AG09309 (cell line): ENCODE measurements at places on chromosomes 3 and 15.

GRCh38 chr3:33881156-33882064 is 83.0 kb downstream of the PDCD6IP start:
- no peak for DNase-seq

- DNase-seq: no peak
Observed at GRCh38 chr3:42270561-42270960, 4.6 kb upstream of the CCK start.

DNA sequence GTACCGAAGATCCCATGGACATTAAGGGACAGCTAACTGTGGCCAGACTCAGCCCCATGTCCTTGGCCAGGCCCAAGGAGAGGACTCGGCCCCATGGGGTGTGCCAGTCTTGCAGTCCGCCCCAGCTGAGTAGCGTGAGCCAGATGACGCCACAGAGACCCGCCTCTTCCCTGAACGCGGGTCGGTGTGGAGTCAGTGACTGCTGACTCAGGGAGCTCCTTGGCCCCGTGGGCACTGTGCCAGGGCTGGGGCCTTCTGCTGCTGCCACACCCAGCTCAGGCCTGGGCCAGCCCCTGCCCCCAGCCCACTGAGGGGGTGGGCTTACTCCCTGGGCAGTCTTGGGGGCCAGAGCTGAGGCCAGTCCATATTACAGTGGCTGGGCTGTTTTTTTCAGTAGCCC is 52.8 kb downstream of the PLXNA1 start:
- peak; percentile 8 for DNase-seq

- no peak for DNase-seq
Observed at GRCh38 chr3:162287600-162287999, 791.0 kb downstream of the OTOL1 start.

DNA sequence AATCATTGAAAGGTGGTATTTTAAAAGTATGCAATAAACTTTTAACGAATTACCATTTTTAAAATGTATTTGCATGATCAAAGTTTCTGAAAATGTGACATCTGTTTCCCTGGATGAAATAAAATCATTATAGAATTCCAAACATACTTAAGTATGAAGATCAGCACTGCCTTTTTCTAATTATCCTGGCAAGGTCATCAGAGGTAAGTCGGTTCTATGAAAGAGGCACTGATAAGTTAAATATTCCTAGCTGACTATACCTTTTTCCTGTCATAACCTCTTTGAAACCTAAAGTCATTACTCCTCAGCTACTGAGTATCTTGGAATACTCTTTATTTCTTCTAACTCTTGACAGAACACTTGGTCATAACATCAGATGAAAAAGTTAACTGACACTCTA is 406.1 kb upstream of the ALCAM start:
- DNase-seq: no peak

GRCh38 chr3:45140141-45140769 is 5.9 kb downstream of the CDCP1 start:
- no peak for DNase-seq

GRCh38 chr15:76235186-76235826 is 76.0 kb downstream of the ETFA start:
- peak; percentile 16 for DNase-seq

- no peak for DNase-seq
Observed at GRCh38 chr3:167691366-167691765, 37.6 kb upstream of the WDR49 start.

DNA sequence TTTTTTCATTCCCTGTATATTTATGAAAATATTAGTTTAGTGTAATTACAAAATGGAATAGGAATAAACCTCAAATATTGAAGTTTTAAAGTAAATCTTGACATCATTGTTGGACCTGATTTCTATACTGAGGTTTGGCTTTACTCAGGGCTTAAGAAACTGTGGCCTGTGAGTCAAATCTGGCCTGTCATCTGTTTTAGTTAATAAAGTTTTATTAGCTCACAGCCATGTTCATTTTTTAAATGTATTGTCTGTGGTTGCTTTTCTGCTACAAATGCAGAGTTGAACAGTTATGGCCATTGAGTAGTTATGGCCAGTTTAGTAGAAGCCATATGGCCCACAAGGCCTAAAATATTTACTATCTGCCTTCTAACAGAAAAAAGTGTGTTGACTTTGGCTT is 80.7 kb downstream of the DIPK2A start:
- no peak for DNase-seq

GRCh38 chr15:64144565-64145281 is 6.8 kb upstream of the SNX22 start:
- no peak for DNase-seq

GRCh38 chr3:21526461-21526860 is 224.5 kb downstream of the ZNF385D start:
- no peak for DNase-seq

DNA sequence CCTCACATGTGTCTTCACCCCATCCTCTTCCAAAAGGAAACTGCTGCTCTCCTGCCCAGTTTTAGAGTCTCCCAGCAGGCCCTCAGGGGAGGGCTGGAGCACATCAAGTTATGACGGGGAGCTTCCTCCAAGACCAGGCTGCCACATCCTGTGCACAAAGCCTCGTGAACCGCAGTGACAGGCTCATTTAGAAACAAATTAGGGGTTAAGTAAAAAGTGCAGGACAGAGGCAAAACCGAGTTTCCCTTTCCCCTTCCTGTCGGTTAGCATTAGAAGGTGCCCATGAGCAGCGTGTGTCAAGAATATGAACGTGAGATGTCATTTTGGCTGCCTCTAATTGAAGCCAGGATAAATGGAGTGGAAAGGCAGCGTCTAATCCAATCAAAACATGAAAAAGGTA is 199.7 kb downstream of the ARRDC4 start:
- DNase-seq: no peak

- DNase-seq: no peak
Observed at GRCh38 chr3:54299169-54299935, 177.0 kb downstream of the CACNA2D3 start.

DNA sequence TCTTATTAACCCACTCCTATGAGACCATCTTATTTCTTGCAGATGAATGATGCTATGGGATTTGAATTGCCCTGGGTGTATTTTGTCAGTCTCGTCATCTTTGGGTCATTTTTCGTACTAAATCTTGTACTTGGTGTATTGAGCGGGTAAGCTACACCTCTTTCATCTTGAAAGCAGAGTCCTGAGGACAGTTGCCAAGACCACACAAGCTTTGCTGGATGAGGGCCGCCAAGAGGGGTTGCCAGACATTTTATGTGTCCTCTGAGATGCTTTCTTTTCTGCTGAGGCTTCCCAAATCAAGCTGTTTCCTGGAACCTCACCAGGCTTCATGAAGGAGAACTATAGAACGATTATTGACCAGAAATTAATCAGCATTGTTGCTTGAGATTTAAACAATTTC is 173.2 kb downstream of the CHDH start:
- DNase-seq: no peak

DNA sequence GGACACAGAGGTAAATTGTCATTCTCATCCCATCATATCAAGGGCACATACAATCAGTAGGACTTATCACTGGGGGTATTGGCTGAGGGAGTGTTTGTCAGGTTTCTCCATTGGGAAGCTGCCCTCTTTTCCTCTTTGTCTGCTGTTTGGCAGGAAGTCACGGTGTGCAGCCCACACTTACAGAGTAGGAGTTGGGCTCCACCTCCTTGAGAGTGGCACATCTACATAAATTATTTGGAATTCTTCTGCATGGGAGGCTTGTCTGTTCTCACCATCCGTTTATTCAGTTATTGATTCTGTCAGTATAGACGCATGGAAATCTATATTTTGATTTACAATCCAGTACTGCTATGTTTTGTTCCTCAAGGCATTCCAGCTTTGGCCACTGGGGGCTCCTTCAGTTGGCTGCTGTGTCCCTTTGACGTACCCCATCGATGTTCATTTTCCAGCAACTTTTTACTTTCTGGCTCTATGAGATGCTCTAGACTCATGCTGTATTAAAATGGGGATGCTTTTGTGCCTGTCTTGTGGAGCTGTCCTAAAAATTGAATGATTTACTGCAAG is 200.3 kb downstream of the SLCO3A1 start:
- DNase-seq: no peak

DNA sequence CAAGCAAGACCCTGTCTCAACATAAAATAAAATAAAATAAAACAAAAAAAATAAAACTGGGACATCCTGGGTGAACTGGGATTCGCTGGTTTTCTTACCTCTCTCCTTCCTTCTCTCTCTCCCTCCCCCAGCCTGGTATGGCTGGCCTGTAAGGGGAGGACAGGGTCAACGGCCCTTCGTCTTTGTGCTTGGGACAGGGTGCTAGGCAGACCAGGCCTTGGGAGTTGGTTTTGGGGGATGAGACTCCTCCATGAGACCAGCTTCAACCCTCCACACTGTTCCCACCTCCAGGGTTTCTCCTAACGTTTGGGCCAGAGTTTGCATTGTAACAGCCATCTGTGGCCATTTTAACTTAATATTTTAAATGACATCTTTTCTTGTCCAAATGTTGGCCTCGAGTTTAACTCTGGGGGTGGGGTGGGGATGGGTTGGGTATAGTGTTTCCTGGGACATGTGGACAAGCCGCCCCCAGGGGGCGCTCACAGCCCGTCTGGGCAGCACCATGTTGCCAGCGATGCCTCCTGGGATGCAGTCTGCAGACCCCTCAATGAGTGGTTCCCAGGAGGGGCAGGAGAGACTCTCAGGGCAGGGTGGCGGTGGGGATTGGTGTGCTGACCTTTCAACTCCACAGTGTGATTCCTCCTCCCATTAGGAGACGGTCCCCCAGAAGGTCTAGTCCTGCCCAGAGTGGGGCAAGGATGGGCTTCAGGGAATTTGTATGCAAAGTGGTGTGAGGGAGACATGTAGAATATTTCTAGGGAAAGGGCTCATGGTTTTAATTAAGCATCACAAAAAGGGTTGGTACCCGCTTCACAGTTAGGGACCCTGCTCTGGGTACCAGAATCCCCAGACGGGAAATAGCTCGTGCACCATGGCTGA is 37.7 kb upstream of the LCTL start:
- DNase-seq: no peak

GRCh38 chr3:46992231-46992630 is 12.8 kb downstream of the NBEAL2 start:
- DNase-seq: no peak

DNA sequence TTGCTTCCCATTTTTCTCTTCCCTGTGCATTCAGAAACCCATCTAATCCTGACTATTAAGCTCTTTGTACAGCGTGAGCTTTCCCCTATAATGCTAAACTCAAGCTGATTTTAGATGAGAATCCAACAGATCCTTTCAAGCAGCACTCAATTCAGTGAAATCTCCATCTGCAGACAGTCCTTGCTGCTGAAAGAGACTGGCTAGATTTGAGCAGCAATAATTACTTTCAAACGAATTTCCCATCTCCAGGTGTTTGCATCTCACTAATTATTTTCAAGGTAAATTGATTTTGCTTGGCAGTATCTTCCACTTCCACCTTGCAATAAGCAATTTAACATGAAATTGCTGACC is 49.5 kb upstream of the SLC7A14 start:
- no peak for DNase-seq

GRCh38 chr3:13670292-13670691 is 121.4 kb downstream of the FBLN2 start:
- no peak for DNase-seq

- DNase-seq: no peak
Observed at GRCh38 chr3:71048948-71049347, 534.6 kb downstream of the FOXP1 start.

GRCh38 chr3:170962411-170962810 is 54.0 kb upstream of the EIF5A2 start:
- DNase-seq: no peak

- no peak for DNase-seq
Observed at GRCh38 chr3:126834596-126835471, 130.8 kb downstream of the CHCHD6 start.

GRCh38 chr3:77412021-77412438 is 372.1 kb downstream of the ROBO2 start:
- peak; percentile 64 for DNase-seq

DNA sequence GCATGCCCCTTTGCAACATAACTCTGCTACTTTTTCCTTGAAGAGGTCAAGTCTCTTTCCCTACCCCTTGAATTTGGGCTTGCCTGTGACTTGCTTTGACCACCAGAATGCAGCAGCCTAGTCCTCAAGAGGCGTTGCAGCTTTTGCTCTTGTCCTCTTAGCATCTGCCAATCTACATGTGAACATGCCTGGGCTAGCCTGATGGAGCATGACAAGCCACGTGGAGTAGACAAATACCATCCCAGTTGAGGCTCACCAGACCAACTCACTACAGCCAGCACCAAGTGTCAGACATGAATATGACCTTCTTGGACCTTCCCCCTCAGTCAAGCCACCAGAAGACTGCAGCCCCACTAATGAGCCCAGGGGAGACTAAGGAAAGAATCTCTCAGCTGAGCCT is 32.9 kb downstream of the AMOTL2 start:
- no peak for DNase-seq

- no peak for DNase-seq
Observed at GRCh38 chr3:170506556-170506955, 79.3 kb downstream of the SLC7A14 start.

- DNase-seq: no peak
Observed at GRCh38 chr3:98013411-98014267, 21.5 kb downstream of the GABRR3 start.

- DNase-seq: no peak
Observed at GRCh38 chr3:47772047-47772446, 9.6 kb downstream of the SMARCC1 start.

DNA sequence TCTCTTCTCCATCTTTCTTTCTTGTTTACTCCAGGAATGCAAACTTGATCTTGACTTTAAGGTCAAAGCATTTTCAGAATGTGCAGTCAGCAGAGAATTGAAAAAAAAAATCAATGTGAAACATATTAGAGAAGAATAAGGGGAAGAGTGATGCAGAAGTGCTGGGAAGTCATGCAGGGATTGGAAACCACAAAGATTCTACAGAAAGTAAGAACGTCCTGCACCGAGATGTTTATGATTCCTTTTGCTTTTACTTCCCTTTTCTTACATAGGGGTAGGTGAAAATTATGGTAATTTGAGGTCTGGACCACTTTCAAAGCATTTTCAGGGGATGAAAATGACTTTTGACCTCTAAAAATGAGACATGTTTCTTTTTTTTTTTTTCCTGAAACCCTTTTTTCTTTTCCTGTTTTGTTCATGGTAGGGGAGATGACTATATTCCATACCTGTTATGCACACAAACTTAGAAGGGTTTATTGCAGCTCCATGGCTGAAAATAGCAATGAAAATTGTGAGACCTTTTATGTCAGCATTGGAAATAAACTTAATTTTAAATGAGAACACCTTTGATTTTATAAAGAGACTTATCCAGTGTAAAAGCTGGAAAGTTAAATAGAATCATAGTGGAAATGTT is 623.5 kb upstream of the TBL1XR1 start:
- DNase-seq: no peak

GRCh38 chr3:67031986-67032385 is 33.9 kb downstream of the KBTBD8 start:
- DNase-seq: no peak

DNA sequence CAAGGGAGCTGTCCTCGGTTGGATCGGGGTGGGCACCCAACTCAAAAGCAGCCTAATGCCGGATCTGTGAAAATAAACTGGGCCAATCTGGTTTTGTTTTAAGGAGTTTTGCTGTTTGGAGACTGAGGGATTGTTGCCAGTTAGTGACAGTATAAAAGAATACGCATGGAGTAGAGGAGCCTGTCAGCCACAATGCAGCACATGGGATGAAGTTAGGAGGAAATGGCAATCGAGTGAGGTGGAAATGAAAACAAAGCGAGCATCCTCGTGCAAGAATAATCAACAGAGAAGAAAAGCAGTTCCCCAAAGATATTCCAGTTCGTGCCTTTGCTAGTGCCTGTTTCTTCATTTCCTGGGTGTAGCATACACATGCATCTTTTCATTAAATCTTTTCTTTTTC is 108.4 kb upstream of the RORA start:
- DNase-seq: no peak

- DNase-seq: no peak
Observed at GRCh38 chr3:58234516-58234931, 3.1 kb upstream of the ABHD6 start.

- no peak for DNase-seq
Observed at GRCh38 chr15:67947254-67948039, 106.7 kb upstream of the PIAS1 start.
